Kasumi-1 (cell line): ENCODE measurements at places on chromosomes 5 and 9.
A peak's percentile ranks its signal among the peaks of the same experiment; 100 is the strongest.

- DNase-seq = peak; percentile 54
These were observed 15.5 kb upstream of the SMIM23 start for GRCh38 chr5:171770153-171770552.

DNA sequence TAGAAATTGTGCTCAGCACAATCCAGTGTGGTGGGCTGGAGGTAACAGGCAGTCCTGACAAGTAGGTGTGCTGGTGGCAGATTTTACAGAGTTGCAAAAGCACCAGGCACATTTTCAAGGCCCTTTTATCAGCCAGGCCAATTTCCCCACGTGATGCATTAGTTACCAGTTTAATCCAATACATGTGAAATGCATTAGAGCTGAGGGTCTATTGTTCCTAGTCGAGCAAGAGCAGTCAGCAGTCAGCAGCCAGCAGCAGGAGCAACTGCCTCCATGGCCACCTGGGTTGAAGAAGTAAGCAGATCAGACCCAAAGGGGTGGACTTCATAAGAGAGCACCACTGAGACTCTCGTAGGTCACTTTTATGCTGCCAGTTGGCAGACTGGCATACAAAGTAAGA, 76.7 kb downstream of the EPB41L4A start:
- no peak for DNase-seq

DNA sequence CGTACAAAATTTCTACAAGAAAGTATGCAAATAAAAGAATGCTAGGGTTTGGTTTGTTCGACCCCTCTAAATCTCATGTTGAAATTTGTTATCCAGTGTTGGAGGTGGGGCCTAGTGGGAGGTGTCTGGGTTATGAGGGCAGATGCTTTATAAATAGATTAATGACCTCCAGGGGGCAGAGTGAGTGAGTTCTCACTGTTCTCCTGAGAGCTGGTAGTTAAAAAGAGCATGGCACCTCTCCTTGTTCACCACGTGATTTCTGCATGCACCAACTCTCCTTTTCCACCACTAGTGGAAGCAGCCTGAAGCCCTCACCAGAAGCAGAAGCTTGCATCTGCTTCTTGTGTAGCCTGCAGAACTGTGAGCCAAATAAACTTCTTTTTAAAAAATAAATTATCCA, 50.4 kb upstream of the FAM170A start:
- DNase-seq = peak; percentile 67

DNA sequence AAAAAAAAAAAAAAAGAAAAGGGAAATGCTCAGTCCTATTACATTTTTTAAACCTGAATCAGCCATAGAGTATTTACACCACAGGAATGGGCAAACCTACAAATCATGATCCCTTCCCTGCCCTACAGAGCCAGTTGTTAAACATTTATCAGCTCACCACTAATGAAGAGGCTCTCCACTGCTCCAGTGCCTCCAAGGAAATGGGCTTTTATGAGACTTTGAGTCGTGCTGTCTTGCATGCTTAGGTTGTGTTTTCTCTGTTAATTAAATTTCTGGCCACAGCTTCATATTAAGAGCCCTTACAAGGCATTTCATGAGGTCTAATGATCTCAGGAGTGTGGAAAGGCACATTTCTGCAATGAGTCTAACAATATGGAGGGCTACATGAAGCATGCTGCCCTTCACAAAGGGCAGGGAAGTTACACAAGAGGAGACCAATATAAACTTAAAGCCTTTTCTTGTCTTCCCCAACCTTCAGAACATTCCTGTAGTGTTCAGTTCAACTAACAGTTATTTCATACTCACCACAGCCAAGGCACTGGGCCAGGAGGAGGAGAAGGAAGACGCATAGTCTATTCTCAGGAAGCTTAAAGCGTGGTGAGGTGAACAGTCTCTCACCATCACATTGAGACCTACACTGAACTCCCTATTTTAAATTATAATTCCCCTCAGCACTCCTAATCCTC, 140.1 kb upstream of the ABCA1 start:
- DNase-seq = peak; percentile 42

DNA sequence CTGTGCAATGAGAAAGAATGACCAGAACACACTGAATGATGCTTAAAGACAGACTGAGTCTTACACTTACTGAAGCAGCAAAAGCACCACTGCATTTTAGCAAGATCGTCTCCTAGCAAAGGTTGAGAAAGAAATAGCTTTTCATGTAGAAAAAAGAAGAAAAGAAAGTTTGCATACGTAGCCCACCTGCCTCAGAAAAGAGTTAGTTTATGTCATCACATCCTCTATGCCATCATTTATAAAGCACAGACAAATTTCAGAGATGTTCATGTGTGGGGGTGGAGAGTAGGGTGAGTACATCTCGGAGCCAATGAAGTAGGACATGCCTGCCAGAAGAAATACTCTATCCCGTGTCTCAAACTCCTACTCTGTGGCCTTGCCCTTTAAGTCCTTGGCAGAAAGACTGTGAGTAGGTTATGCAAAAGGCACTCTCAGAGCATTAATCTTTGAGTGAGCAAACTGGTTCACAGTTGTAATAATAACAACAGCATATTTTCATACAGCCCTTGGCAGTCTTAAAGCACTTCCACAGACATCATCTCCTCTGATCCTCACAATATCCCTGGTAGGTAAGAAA, 22.4 kb downstream of the NRG2 start:
- no peak for DNase-seq

GRCh38 chr5:112349371-112349770, 69.7 kb downstream of the EPB41L4A start:
- DNase-seq = no peak

DNA sequence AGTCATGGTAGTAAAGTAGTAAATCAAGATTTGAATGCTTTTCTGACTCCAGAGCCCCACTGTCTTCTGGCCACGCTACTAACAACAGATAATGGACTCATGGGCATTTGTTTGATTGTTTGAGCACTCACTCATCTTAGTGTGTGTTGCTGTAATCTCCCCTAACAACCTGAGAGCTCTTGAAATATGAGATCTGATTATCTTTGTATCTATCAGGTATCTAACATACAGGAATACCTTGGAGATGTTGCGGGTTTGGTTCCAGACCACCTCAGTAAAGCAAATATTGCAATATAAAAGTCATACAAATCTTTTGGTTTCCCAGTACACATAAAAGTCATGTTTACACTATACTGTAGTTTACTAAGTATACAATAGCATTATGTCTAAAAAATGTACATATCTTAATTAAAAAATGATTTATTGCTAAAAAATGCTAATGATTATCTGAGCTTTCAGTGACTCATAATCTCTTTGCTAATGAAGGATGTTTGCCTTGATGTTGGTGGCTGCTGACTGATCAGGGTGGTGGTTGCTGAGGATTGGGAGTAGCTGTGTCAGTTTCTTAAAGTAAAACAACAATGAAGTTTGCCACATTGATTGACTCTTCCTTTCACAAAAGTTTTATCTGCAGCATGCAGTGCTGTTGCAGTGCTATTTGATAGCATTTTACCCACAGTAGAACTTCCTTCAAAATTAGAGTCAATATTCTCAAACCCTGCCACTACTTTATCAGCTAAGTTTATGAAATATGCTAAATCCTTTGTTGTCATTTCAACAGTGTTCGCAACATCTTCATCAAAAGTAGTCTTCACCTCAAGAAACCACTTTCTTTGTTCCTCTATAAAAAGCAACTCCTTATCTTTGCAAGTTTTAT, 92.2 kb downstream of the ZNF462 start:
- DNase-seq = no peak

- no peak for DNase-seq
These were observed 582.7 kb downstream of the DTWD2 start for GRCh38 chr5:118405650-118406061.

- DNase-seq = no peak
These were observed 124.9 kb downstream of the TMEM167A start for GRCh38 chr5:82952326-82952725.
